ENCODE measurements at places on chromosomes 3 and 15.

- no peak for DNase-seq
Measured at GRCh38 chr3:6827453-6827852, 33.5 kb upstream of the GRM7 start.

DNA sequence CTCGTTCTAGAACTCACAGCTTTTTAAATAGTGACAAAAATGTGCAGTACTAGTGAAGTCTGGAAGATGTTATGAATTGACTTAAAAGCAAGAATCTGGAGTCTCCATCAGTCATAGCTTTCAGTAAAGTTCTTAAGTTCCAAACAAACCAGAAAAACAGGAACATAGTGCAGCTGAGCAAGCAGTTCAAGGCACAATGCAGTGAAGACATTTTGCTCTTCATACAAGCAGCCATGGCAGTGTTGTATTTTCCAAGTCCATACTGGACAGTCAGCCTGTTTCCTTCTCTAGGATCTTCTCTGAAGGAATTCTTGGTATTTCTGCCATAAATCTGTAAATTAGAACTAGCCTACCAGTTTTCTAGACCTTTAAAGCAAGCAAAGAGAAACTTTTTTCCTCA is 90.5 kb downstream of the LRRC28 start:
- no peak for DNase-seq

GRCh38 chr15:52004806-52005205 is 14.2 kb upstream of the MAPK6 start:
- DNase-seq: no peak

DNA sequence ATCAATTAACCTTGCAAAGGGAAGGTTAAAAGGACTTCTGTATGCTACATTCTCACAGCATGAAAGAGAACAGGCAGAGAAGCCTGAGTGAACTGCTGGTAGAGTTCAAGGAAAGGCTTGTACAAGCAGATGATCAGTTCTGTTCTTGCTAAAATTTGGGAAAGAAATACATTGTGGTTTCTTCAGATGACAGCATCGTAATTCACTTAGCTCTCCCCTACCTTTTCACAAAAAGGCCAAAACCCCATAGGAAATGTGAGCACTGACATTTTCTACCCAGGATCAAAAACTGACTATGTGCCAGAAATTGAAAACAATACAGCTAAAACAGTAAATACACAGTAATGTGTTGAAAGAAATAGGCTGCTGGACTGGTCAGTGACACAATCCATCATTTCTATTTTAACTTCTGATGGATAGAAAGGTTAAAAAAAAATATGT is 216.4 kb downstream of the DPH6 start:
- no peak for DNase-seq

DNA sequence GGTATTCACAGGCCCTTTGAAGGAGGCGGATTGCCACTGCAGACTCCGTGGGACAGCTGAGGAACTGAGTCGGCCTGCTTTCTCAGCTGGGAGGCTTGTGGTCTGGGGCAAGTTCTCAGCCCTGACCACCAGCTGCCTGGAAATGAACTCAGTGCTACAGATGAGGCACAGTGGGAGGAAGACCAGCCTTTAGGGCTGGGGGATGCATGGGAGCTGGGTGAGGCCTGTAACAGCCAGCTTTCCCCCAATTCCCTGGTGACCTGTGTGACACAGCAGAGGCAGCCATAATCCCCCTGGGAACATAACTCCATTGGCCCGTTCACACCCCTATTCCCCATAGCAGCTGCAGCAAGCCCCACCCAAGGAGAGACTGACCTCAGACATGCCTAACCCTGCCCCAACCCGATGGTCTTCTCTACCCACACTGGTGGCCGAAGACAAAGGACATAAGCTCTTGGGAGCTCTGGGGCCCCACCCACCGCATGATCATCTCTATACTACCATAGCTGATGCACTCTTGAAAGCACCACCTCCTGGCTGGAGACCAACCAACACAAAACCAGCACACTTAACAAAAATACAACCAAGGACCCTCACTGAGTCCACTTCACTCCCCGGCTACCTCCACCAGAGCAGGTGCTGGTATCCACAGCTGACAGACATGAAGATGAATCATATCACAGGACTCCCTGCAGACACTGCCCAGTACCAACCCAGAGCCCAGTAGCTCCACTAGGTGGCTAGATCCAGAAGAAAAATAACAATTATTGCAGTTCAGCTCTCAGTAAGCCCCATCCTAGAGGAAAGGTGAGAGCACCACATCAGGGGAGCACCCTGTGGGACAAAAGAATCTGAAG is 24.9 kb downstream of the ZMAT3 start:
- no peak for DNase-seq
